Brain microvascular endothelial cell (primary cell): ENCODE measurements at places on chromosomes 12 and 14.

GRCh38 chr14:93941293-93941910 is 14.3 kb downstream of the FAM181A start:
- peak; percentile 80 for DNase-seq

DNA sequence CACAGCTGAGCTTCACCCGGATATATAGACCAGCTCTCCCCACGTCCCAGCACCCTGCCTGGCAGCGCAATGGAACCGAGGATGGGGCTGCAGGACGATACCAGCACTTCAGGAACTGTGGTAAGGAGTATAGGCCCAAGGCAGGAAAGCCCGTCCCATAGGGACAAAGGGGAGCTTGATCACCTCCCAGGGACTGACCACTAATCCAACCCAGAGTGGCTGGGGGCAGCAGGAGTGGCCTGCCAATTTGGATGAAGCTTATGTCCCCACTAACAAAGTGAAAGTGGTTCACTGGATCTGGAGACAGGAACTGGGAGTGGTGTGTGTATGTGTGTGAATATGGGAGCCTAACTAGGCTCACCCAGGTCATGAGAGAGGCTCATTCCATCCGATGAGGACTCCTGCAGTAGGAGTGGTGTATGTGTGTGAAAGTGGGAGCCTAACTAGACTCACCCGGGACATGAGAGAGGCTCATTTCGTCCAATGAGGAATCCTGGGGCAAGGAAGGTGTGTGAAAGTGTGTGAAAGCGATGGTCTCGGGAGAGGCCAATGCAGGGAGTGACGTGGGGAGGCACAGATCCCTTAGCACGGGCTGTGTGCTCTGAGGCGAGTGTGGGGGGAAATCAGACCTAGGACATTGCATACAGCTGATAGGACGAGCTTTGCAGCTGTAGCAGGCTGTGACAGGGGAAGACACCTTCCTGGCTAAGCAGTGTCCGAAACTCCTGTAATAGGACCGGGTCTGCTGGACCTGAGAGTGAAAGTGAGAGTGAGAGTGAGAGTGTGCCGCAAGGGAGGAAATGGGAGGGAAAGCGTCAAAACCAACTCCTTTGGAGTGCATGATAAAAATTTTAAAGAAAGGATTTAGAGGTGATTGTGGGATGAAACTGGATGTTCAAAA is 25.7 kb downstream of the KLRK1 start:
- peak; percentile 36 for DNase-seq

GRCh38 chr14:99822800-99823455 is 29.7 kb downstream of the EML1 start:
- no peak for DNase-seq

DNA sequence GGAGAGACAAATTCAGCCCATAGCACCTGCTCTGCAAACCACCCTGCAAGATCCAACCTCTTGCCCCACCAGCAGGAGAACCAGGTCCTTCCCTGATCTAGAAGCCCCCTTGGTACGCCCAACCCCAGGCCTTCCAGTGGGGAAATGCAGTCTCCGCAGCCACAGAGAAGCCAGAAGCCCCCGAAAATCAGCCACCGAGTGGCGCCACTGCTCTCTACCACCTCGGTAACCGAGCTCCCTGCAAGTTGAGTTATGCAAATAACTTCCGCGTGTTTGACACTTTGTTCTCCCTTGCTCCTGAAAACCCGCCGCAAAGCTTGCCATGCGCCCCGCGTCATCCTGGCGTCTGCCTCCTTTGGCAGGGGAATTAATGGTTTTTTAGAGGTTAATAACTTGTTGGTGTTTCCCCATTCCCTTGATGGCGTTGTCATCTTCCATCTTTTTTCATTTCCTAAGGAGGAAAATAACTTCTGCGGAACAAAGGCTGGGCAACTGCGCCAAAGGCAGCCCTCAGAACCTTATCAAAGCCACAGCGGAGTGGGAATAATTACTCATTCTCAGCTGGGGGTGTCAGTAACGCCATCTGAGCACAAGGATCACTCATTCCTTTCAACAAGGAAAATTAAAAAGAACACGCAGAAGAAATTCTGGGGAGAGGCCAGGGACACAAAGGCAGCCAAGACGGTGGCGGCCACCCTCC is 60.4 kb downstream of the FZD10 start:
- DNase-seq, result no peak

- no peak for DNase-seq
Observed at GRCh38 chr14:104263675-104264358, 125.4 kb downstream of the KIF26A start.

- DNase-seq, result no peak
Observed at GRCh38 chr14:68657300-68658028, 135.4 kb downstream of the ZFP36L1 start.

GRCh38 chr12:114481200-114481535 is 75.2 kb upstream of the TBX5 start:
- no peak for DNase-seq

- DNase-seq, result no peak
Observed at GRCh38 chr14:96761066-96761465, 36.1 kb upstream of the VRK1 start.

- DNase-seq, result no peak
Observed at GRCh38 chr12:96335270-96335669, 65.0 kb downstream of the CDK17 start.

DNA sequence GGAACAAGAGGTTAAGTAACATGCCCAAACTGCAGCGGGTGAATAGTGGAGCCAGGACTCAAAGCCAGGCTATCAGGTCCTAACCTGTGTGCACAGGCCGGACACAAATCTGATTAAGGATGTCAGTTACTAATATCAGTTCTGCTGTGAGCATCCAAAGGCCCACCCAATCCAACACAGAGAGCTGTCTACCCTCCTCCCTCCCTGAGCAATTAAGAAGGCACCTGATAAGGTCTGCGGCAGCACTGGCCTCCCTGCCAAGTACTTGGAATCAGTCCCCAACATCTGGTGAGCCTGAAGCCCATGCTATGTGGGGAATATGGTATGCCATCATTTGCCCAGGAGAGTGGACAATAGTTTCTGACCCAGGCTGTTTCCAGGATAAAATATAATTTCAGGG is 3.9 kb downstream of the HEBP1 start:
- no peak for DNase-seq

GRCh38 chr14:102377696-102378095 is 15.0 kb downstream of the TECPR2 start:
- no peak for DNase-seq

GRCh38 chr12:95608252-95609033 is 57.2 kb upstream of the USP44 start:
- peak; percentile 83 for DNase-seq

GRCh38 chr12:50021031-50021430 is 4.3 kb downstream of the RACGAP1 start:
- no peak for DNase-seq

DNA sequence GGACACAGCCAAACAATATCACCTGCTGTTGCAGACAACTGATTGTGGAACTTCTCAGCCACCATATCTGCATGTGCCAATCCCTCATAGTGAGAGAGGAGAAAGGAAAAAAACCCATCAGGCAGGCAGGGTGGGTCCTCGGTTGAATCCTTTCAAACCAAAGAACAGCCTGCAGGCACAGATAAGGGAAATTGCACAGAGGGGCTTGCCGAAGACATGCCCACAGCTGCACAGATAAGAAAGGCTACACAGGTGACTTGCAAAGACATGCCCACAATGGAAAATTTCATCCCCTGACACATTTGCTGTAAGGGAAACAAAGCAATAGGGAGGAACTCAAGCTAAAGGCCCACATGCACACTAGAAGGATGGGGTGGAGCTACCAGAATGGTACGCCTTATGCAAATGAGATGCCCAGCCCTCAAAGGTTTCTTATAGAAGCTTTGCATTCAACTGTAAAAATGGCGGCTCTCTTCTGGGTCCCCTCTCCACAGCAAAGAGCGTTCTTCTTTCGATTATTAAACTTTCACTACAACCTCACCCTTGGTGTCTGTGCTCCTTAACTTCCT is 170.0 kb upstream of the TMPO start:
- DNase-seq, result no peak

GRCh38 chr12:32031109-32031508 is 71.9 kb downstream of the RESF1 start:
- no peak for DNase-seq

GRCh38 chr12:30000401-30000800 is 216.7 kb upstream of the TMTC1 start:
- no peak for DNase-seq

DNA sequence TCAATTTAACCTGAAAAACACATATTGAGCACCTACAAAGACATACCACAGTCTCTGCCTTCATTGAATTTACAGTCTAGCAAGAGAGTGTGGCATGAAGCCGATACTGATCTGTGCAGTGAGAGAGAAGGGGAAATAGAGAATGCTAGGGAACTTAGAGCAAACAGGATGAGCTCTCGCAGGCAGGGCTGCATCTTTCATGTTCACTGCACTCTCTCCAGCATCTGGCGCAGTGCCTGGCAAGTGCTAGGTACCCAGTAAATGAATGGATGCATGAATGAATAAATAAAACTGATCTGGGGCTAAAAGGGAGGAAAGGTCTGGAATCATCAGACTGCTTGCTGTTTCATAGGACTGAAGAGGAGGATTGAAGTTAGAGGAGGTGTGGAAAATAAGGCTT is 256.5 kb upstream of the NPAS3 start:
- DNase-seq, result no peak

GRCh38 chr12:122245553-122245952 is 19.7 kb upstream of the DIABLO start:
- DNase-seq, result no peak

DNA sequence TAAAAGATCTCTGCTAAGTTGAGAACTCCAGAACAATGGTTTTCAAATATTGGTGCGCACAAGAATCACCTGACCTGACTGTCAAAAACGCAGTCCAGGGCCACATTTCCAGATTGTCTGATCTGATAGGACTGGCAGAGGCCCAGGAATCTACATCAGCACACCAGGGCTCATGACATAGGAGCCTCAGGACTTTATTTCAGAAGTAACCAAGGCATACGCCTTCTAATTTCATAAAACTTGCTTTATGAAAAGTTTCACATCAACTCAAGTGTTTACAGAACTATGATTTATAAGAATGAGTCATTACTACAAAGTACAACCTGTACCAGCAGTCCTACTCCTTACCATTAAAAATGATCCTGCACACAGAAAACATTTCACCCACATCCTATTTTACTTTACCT is 47.7 kb upstream of the PTPRO start:
- no peak for DNase-seq

- DNase-seq, result no peak
Observed at GRCh38 chr14:95256776-95257060, 63.0 kb downstream of the CLMN start.

DNA sequence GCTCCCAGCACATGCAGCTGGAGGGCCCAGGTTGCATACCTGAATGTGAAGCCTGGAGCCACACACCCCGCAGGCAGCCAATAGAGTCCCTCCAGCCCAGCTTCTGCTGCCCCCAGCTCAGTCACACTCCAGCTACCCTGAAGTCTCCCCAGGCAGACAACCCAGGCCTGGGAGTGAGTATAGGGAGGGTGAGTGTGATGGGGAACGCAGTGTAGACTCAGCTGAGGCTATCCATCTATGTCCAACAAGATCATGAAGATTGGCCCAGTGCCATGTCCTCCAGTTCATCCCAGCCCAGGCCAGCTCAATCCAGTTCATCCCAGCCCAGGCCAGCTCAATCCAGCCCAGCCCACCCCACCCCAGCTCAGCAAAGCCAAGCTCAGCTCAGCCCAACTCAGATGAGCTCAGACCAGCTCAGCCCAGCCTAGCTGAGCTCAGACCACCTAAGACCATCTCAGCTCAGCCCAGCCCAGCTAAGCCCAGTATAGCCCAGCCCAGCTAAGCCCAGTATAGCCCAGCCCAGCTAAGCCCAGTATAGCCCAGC is 330.4 kb downstream of the TMEM121 start:
- no peak for DNase-seq

DNA sequence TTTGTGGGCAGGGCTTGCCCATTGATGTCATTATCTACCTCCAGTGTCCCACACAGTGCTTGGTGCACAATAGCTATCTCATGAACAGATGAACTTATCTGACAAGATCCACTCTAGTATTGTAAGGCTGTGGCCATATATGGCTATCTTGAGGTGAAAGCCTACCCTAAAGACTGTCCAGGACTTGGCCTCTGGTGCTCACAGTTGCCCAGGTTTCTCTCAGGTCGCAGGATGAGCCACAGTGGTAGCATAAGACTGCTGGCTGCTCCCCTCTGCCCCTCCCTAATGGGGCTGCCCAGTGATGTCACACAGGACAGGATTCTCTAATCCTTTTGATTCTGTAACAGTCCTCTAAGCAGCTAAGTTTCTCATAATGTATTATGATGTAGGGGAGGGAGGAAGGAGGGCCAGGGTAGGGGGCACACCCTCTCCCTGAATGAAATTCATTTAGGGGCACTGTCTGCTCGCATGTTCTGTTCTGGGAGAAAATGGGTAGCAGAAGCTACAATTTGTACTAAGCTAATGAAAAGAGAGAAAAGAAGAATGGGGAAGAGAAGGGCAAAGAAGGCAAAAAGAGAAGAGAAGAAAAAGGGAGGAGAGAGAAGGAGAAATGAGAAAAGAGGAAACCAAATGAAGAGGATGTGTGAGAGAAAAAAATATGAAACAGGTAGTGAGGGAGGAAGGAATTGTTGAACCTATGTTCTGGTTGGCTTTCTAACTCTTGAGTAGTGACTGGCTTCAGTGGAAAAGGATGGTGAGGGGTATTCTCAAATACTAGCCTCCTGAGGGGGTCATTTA is 3.4 kb upstream of the PPM1A start:
- no peak for DNase-seq

DNA sequence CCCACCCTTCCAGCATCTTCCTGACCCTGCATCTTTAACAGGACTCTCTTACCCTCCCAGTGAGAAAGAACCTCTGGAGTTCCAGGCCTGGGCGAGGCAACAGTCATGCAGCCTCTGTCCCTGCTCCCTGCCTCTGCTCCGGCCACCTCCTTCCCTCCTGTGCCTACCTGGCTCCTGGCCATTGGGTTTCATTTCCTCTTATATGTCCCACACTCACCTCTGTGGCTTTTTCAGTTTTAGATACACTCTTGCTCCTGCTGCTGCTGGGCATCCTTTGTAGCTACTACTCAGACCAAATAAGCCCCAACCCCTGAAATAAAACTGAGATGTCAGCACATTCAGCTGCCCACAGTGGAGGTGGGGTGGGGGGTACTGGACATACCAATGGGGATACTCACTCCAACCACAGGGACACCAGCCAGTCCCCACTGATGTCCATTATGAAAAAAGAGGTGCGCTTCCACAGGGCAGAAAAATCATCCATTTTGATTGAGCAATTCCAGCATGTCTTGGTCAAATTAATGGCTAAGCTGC is 99.1 kb upstream of the NRXN3 start:
- DNase-seq, result no peak

- peak; percentile 81 for DNase-seq
Observed at GRCh38 chr14:72420749-72421474, 473.0 kb downstream of the DPF3 start.

GRCh38 chr14:103312006-103312635 is 21.9 kb upstream of the EIF5 start:
- no peak for DNase-seq

DNA sequence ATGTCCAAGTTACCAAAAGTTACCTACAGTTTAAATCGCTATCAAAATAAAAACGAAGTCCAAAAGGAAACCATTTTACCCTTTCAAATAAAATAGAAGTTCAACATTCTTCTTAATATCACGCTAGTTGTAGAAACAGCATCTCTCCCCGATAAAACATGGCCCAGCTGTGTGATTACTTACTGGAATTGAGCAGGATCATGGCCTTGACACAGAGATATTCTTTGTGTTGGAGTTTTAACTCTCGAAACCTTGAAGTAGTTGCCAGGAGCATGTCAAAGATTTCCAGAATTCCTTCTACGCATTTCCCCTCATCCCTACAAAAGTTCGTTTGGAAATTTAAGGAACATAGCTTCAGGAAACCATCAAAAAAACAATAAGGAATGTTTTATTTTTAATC is 44.8 kb downstream of the ESR2 start:
- DNase-seq, result no peak

GRCh38 chr12:18906395-18906794 is 168.5 kb downstream of the CAPZA3 start:
- DNase-seq, result no peak
